ENCODE measurements at places on chromosomes 7 and 10.

DNA sequence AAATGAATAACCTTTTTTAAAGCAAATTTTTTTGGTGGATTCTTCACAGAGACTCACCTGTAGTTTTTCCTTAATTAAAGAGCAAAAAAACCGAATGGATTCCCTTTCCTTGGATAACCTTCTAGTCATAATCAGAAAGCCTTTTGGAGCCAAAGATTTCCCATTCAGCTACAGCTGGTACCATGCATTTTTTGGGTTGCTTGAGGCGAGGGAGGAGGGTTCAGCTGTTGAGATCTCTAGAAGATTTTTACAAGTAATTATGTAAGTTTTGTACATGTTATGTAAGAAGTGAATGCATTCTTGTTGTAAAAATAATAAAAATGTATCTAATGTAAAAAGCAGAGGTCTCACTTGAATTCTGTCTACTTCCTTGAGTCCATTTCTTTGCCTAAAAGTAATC lies 463.2 kb downstream of the SORCS3 start:
- no peak for DNase-seq

- DNase-seq, result peak; percentile 66
Observed at GRCh38 chr7:150357270-150357669, 11.4 kb upstream of the REPIN1 start.

DNA sequence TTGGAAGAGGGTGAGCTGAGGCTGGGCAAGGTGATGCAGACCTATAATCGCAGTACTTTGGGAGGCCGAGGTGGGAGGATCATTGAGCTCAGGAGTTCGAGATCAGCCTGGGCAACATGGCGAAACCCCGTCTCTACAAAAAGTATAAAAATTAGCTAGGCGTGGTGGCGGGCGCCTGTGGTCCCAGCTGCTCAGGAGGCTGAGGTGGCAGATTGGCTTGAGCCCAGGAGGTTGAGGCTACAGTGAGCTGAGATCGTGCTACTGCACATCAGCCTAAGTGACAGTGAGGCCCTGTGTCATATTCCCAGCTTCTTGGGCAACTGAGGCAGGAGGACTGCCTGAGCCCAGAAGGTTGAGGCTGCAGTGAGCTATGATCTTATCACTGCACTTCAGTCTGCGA lies 13.6 kb downstream of the BMPR1A start:
- no peak for DNase-seq

GRCh38 chr7:38506004-38506403 lies 125.2 kb downstream of the AMPH start:
- DNase-seq, result no peak

DNA sequence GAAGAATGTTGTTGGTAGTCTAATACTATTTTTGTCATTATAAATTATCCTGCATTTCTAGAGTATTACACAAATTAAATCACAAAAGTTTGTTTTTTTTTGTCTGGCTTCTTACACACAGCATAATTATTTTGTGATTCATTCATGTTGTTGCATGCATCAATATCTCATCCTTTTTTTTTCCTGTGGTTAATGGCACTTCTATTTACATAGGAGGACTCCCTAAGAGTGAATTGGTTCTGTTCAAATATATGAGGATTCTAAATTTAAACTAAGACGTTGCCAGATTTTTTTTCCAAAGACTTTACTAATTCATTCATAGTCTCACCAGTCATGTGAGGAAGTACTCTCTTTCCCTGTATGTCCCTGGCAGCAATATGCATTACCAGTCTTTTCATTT lies 303.3 kb downstream of the GPR37 start:
- DNase-seq, result no peak

DNA sequence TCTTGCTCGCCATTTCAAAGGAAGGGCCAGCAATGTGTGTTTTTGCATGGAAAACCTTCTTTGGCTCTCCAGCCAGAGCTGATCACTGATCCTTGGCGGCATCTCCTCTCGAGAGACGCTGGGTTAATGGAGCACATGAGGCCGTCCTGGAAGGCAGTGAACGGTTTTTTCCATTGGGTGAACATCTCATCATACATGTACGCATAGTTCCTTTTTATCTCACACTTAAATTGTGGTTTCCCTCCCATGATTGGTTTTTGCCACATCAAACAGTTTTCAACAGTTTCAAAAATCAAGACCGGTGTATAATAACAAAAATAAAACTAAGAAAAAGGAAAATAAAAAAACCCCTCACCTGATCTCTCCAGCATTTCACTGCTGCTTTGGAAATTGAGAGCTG lies 276.4 kb downstream of the TCF7L2 start:
- no peak for DNase-seq

DNA sequence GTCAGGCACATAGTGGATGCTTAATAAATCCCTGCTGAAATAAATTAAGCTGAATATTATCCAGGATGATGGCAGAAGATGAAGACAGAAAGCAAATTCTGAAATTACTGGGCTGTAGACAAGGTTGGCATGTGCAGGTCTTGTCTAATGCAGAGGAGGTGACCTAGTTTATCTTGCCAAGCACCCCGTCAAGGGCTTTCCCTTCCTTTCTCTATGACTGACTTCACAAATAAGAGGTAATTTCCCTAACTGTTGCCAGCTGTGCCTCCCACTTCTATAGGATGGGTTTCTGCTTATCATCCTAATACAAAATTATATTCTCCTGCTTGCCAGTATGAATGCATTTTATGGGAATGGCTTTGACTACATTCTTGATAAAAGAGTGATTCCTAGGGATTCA lies 38.0 kb downstream of the LHFPL3 start:
- no peak for DNase-seq

DNA sequence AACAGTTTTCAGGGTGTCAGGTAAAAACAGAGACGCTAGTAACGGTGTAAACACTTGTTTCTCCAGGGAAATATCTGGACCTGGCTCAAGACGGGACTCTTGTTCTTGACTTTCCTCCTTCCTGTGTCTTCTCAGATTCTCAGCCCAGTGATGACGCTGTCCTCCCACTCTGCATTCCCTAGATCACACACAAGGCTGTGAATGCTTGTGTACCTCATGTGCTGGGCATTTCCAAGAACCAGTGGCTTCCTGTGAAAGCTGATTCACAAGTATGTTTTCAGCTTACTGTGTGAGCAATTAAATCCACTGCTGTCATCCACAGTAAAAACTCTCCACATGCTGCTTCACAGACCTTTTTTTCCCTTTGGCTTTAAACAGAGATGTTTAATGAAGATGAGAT lies 193.8 kb upstream of the DPP6 start:
- DNase-seq, result no peak

DNA sequence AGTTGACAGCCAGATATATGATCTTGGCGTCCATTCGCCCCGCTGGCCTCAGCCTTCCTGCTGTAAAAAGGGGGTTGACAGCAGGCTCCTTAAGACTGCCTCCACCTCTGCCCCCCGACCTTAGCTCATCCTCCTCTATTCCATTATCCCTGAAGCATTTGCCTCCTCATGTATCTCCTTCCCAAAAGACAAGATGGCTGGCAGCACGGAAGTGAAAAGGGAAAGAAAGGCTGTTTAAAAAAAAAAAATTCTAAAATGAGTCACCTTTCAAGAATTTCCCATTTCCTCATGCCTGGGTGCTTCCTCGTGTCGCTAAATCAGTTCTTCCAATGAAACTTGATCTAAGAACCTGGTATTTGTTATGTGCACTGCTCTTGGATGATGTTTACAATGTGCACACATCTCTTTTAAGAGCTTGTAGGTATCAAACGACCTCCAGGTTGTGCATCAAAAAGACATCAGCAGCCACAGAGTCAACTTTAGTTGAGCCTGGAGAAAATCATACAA lies 1.7 kb downstream of the SCRN1 start:
- no peak for DNase-seq
